H4 (cell line): ENCODE measurements at places on chromosomes 4 and X. TPM values are rescaled to one million over a fixed set of nuclear protein-coding genes. Genes with fewer than 3 reads are reported as not detected.

The TCEAL7 gene
- total RNA-seq, result 8.7 and 13.1 TPM in 2 replicates

The GLRB gene
- 2.0 and 4.2 TPM in 2 replicates for total RNA-seq

The TCEANC gene
- 3.5 and 4.4 TPM in 2 replicates for total RNA-seq

The DUSP21 gene
- not detected in 2 replicates for total RNA-seq

The BMX gene
- not detected in 2 replicates for total RNA-seq

The TMEM156 gene
- total RNA-seq, result 1.3 and 2.7 TPM in 2 replicates

The PAGE1 gene
- 0.39 and 0.41 TPM in 2 replicates for total RNA-seq

DNA sequence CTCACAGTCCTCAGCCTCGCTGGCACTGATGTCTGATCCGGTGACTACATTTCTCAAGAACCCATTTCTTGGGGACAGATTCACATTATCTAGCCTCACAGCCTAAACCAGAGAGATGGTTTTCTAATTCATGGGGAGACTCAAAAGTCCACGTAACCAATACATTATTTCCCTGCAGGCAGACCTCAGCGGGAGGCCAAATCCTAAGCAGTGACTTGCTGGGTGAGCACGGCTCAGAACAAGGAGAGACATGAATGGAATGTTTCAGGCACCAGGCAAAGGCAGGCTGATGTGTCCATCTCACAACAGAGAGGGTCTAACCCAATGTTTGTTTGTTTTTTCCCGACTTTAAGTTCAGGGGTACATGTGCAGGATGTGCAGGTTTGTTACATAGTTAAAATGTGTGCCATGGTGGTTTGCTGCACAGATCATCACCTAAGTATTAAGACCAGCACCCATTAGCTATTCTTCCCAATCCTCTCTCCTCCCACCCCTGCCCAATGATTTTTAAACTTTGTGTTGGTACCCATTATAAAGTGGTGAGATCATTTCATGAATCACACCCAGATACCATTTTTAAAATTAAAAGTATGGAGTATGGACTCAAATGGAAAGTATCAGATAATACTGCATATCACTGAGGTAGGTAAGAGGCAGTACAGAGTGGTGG lies 53.3 kb downstream of the SCD5 start:
- no peak for DNase-seq

DNA sequence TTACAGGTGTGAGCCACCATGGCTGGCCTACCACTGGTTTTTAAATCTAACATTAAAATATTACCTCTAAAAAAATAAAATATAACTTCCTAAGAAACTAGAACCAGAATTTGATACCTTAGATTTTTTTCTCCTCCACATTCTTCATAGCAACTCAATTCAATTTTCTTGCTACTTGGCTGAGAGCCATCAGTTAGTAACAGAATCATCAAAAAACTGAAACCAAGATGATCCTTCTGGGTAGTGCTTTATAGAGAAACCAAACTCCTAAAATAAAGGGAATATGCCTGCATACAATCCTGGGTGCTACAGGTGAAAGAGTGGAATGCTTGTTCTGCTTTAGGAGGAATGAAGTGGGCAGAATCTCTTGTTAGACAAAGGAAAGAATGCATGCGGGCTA lies 64.4 kb downstream of the RPS3A start:
- no peak for DNase-seq

DNA sequence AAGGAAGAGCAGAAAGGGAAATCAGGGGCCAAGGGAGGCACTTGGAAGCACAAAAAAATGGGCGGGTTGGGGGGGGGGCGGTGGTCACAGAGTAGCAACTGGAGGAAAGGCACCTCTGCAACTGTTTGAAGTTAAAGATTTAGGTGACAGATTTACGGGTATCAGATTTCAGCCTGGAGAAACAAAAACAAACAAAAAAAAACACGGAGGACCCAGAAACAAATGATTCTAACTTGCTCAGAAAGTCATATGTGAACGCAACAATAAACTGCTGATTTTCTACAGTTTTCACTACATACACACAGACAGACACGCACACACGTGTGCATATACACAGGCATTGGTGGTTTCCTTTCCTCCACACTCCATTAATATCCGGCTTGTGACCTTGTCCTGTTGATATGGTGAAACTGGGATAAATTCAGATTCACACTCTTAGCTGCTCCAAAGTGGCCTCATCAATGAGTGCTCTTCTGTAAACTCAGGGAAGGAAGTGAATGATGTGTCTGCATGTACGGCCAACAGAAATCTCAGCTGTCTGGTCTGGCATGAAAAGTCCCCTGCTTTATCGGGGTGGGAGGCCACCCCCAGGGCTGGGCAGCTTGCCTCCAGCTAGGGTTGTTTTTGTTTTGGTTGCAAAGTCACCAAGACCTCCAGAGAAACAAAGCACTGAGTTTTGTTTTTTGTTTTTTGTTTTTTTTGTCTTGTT lies 54.3 kb downstream of the CHST7 start:
- DNase-seq, result no peak

DNA sequence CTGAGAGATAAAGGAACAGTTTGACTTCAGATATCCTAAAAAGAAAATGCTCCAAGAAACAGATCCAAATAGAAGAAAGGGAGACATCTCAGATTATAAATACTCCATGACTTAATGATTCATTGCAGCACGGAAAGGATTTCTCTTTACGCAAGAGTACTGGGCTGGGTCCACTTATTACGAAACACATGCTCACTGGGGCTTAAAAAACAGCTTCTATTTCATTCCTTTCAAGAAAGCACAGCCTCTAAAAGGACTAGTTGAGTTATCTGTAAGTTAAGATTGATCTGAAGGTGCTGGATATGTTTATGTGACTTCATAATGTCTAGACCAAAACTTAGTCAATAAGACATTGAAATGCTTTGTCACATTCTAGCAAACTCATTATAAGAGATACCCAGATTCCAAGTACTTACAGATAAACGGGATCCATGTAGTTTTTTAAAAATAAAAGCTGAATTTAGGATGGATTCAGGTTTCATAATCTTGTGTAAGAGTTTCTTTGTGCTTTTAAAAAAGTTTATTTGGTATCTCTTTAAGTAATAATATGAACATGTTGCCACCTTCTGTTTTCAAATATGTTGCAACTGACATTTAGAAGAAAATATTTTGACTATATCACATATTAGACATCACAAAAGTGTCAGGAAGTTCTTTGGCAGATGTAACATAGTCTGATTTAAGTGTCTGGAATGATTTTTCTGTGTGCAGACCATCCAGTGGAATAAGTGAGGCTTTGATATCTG lies 109.5 kb upstream of the MYOZ2 start:
- DNase-seq, result peak; percentile 22

- DNase-seq, result no peak
Measured at GRCh38 chrX:123486297-123486696, 246.6 kb downstream of the THOC2 start.

DNA sequence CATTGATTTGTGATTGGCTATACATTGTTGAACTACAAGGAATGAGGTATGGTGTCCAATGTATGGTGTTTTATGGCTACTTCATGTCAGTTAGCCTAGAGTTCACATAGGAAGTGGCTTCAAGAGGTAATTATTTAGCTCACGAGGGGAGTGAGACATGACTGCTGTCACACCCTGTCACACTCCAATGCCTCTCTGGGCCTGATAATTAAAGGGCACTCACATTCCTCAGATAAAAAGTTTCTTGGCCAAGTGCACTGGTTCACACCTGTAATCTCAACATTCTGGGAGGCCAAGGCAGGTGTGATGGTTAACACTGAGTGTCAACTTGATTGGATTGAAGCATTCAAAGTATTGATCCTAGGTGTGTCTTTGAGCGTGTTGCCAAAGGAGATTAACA lies 65.0 kb upstream of the DDX60 start:
- DNase-seq, result no peak

DNA sequence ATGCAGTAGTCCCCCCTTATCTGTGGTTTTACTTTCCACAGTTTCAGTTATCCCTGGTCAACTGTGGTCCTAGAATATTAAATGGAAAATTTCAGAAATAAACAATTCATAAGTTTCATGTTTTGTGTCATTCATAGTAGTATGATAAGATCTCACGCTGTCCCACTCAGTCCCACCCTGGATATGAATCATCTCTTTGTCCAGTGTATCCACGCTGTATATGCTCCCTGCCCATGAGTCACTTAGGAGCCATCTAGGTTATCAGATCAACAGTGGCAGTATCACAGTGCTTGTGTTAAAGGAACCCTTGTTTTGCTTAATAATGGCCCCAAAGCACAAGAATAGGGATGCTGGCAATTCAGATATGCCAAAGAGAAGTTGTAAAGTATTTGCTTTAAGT lies 16.2 kb upstream of the SYTL4 start:
- DNase-seq, result no peak

DNA sequence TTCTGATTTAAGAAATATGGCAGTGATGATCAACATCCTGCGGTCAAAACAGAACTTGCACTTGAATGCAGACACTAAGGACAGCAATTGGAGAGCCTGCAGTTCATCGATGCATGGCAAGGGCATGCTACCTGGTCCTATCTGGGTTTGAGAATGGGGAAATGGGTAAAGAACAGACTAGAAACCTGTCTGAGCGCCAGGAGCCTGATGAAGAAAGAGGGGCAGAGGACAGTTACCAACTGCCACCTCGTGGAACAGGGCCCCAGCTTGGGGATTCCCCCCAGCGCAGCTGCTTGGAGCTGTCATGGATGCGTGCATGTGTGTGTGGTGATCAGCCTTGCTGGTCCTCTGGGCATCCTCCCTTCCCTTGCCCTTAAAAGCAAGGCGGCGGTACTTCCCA lies 30.2 kb upstream of the NKRF start:
- no peak for DNase-seq

GRCh38 chrX:109774136-109774535 lies 41.1 kb upstream of the ACSL4 start:
- DNase-seq, result no peak

- DNase-seq, result no peak
Measured at GRCh38 chr4:5852523-5853202, 40.2 kb downstream of the CRMP1 start.

GRCh38 chr4:16289897-16290554 lies 63.8 kb upstream of the TAPT1 start:
- peak; percentile 34 for DNase-seq

DNA sequence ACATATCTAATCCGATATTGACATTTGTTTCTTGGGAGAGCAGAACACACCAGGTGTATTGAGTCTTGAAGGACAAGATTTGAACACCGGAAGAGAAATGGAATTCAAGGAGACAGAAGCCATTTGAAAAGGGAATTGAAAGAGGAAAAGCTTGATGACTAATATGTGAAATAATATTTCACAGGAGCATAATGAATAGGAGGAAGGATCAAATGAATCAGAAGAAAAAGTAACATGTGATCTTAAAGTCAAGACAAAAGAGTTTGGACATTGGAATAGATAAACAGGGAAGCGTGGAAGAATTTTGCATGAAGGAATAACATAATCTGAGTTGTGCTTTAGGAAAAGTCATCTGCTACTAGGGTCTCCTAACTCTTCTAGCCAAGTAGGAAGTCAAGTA lies 145.5 kb upstream of the PDHA2 start:
- DNase-seq, result no peak

DNA sequence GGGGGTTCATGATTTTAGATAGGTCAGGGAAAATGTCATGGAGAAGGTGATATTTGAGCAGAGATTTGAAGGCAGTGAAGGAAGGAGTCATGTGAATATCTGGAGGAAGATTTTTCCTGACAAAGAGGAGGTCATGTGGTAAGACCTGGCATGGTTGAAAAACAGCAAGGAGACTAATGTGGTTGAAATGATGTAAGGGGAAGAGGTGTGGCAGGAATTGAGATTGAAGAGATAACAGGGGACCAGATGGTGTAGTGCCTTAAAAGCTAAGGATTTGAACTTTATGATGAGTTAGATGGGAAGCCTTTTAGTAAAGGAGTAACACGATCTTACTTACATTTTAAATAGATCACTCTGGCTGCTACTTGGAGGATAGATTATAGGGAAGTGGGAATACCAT lies 210.9 kb downstream of the RTL9 start:
- DNase-seq, result peak; percentile 12

DNA sequence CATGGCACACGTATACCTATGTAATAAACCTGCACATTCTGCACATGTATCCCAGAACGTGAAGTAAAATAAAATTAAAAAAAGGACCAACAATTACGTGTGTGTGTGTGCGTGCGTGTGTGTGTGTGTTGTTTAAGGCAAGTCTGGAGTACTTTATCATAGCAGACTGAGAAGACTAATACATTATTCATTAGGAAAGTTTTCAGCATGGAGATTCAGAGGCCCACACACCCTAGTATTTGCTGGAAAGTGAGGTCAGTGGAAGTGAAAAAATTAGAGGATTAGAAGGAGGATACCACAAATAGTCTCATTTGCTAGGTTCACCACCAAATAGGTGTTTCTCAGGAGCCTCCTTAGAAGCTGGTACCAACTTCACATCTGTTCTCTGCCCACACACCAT lies 457.1 kb upstream of the CPEB2 start:
- no peak for DNase-seq

DNA sequence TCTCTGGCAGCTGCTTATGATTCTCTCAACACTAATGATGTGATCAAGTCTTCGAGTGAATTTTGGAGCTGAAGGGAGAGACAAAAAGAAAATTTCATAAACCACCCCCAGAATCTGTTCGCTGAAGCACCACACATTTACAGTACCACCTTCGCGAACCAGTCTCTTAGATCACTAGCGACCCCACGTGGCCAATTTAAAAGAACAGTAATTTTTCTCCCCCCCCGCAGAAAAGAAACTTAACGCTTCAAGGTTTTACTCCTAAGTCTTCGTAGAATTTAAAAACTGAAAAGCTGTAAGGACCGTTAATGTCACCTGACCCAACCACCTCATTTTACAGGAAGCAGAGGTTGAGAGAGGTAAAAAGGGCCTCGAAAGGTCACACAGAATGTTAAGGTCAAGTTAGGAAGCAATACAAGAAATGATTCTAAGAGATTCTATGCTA lies 187.5 kb downstream of the QDPR start:
- DNase-seq, result peak; percentile 40

DNA sequence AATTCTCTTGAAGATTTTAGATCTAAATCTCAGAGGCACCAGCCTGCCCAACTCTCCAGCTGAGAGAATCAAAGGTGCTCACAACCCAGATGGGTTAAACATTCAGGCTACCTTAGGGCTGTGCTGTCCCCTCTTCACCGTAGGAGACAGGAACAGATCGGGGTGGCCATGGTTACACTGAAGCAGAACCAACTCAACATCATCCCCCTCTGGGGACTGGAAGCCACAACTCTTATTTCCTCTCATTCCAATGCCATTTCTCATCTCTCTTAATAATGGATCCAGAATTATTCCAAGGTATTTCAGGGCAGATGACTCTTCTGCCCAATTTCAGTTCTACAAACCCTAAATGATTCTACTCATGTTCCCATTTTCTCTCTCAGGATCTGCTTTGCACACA lies 109.7 kb downstream of the NKX6-1 start:
- DNase-seq, result no peak
